ENCODE measurements at places on chromosomes 5 and 9. TPM values are rescaled to one million over a fixed set of nuclear protein-coding genes. Genes with fewer than 3 reads are reported as not detected.

DNA sequence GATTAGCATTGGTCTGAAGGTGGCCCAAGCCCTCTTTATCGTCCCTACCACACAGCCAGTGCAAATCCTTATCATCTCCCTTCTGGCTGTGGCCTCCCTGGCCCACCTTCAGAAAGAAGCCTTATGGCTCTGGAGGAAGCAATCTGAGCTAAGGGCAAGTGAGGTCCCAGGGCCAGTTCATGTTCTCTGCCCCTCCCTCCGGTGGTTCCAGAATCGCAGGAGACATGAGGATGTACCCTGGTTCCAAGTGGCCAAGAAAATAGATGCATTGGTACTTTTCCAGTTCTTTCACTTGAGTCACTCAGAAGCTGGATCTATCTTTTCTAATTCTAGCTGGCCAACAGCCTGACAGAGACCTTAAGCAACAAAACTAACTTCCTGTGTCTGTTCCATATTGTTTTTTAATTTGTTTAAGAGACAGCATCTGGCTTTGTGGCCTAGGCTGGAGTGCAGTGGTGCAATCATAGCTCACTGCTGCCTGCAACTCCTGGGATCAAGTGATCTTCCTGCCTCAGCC lies 60.7 kb downstream of the LHFPL2 start:
- H3K4me3 ChIP-seq: no peak overlapping the region
- peaks cover 10% of the 10 kb centered on the region for H3K4me1 ChIP-seq
- H3K27ac ChIP-seq: peak overlapping the region; percentile 3
- no peak for DNase-seq

DNA sequence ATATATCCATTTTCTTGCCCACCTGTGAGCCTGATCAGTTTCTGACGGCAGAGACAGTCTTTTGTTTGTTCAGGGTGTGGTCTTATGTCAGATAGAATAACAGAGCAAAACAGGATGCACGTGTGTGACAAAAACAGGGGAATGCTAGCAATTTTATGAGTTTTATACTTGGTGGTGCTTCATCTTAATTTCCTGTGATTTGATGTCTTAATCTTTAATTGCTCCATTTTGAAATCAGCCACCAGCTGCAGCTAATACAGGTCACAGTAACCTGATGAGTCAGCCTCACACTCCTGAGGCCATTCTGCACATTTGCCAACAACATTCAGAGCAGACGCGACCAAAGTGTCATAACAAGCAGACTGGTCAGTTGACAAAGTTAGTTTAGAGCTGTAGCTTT lies 42.3 kb upstream of the JMY start:
- H3K36me3 ChIP-seq: no peaks in the 10 kb centered on the region
- H3K4me1 ChIP-seq: no peaks in the 10 kb centered on the region
- no peak overlapping the region for H3K4me3 ChIP-seq
- no peaks in the 10 kb centered on the region for H3K27me3 ChIP-seq

GRCh38 chr9:120845255-120845654 lies 2.5 kb upstream of the PSMD5 start:
- DNase-seq: no peak
- H3K4me1 ChIP-seq: peaks cover 21% of the 10 kb centered on the region
- H3K4me3 ChIP-seq: no peak overlapping the region

The SLC22A4 gene
- total RNA-seq: not detected

- H3K4me3 ChIP-seq: no peak overlapping the region
- no peaks in the 10 kb centered on the region for H3K36me3 ChIP-seq
- H3K27ac ChIP-seq: no peak overlapping the region
- H3K27me3 ChIP-seq: no peaks in the 10 kb centered on the region
- no peaks in the 10 kb centered on the region for H3K4me1 ChIP-seq
- no peak for DNase-seq
Measured at GRCh38 chr5:103409013-103409670, 150.6 kb downstream of the MACIR start.

DNA sequence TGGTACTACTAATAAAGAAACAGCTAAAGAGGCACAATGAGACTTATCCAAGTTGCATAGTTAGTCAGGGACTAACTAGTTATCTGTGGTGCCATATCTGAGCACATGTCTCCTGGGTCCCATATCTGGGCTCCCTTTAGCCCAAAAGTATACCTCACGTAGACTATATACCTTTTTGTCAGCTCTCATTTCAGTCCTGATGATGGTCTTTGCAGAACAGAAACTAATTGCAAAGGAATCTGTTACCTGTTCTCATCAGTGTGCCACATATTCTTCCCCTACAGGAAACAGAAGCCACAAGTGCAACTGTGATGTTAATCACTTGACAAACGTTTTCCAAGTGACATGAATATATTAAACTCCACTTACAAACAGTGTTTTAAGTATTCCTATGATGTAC lies 395.2 kb downstream of the KIAA0825 start:
- no peaks in the 10 kb centered on the region for H3K36me3 ChIP-seq
- H3K4me1 ChIP-seq: no peaks in the 10 kb centered on the region
- DNase-seq: no peak
- H3K27me3 ChIP-seq: no peaks in the 10 kb centered on the region
- H3K27ac ChIP-seq: no peak overlapping the region

The EPB41L4B gene
- 27.5 TPM for total RNA-seq

The WDR38 gene
- not detected for total RNA-seq

DNA sequence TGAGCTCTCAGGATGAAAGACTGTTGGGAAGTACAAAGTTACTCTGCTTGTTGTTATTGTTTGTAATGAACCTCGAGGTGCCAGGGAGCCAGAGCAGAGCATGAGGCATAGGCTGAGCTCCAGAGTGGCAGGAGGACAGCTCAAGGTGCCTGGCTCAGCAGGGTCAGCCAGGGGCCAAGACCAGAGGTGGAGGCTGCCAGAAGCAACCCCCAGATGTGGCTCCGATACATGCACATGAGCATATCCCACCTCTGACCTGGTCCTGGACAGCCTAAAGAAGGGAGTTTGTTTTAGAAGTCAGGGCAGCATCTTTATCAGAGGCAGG lies 105.6 kb downstream of the PSD2 start:
- peaks cover 58% of the 10 kb centered on the region for H3K27me3 ChIP-seq
- no peak for DNase-seq
- peaks cover 22% of the 10 kb centered on the region for H3K4me1 ChIP-seq
- no peak overlapping the region for H3K4me3 ChIP-seq
- H3K36me3 ChIP-seq: no peaks in the 10 kb centered on the region
- H3K27ac ChIP-seq: no peak overlapping the region

DNA sequence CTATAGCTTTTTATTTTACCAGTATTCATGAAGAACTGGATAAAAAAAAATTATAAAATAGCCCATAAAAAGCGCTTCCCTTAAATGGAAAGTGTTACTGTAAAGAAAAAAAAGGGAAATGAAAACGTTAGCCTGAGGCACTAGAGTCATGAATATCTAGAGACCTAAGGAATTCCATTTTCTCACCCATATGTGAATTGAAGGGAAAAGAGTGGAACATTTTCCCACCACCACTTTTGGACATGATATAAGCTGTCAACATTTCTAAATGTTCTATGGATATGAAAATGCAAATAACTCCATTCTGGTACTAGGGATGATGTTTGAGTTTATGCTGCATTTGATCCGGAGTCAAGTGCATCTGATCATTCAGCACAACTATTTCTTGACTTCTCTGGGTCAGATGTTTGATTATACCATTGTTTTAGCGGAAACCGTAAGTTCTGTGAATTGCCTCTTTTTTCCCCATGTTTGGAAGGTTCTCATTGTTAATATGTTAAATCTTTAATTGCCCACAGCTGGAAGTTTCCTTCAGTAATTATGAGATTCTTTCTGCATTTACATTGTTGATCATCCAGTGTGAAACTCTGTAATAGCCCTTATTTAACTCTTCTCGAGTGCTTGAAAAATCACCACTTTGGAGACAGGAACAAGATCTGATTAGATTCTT lies 467.4 kb upstream of the SEMA6A start:
- no peak overlapping the region for H3K27ac ChIP-seq
- no peaks in the 10 kb centered on the region for H3K36me3 ChIP-seq
- DNase-seq: no peak

DNA sequence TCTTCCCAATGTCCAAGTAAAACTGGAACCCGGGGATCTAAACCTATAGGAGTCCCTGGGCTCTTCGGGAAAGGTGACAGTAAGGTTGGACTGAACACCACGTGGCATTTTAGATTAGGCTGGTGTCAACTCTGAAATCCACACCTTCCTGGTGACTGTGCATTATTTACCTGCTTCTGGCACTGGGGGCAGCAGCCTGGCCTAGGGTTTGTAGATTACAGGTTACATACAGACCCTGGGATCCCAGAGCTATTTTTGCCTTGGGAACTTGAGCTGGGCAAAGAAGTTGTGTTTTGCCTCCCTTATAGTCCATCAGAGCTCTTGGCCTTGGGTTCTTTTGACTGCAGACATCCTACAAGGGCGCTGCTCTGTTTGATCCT lies 173.2 kb downstream of the DAB2IP start:
- no peaks in the 10 kb centered on the region for H3K27me3 ChIP-seq
- H3K4me3 ChIP-seq: no peak overlapping the region
- H3K4me1 ChIP-seq: no peaks in the 10 kb centered on the region
- peak; percentile 46 for DNase-seq

- no peaks in the 10 kb centered on the region for H3K36me3 ChIP-seq
- DNase-seq: no peak
- H3K4me3 ChIP-seq: no peak overlapping the region
- peaks cover 3% of the 10 kb centered on the region for H3K4me1 ChIP-seq
- no peak overlapping the region for H3K27ac ChIP-seq
Measured at GRCh38 chr9:98173181-98173580, 19.3 kb downstream of the CORO2A start.

- DNase-seq: no peak
- H3K27me3 ChIP-seq: no peaks in the 10 kb centered on the region
- no peaks in the 10 kb centered on the region for H3K4me1 ChIP-seq
- no peak overlapping the region for H3K4me3 ChIP-seq
- no peak overlapping the region for H3K27ac ChIP-seq
- H3K36me3 ChIP-seq: no peaks in the 10 kb centered on the region
Measured at GRCh38 chr9:75903785-75904360, 13.4 kb downstream of the PCSK5 start.

The PTGDS gene
- total RNA-seq: 30.4 TPM

GRCh38 chr5:133325864-133326263 lies 274.1 kb downstream of the HSPA4 start:
- DNase-seq: no peak
- H3K27me3 ChIP-seq: no peaks in the 10 kb centered on the region
- H3K4me3 ChIP-seq: no peak overlapping the region
- H3K27ac ChIP-seq: no peak overlapping the region

The FOXD4 gene
- total RNA-seq: not detected

The NR4A3 gene
- 2.6 TPM for total RNA-seq

The CCDC152 gene
- 3.2 TPM for total RNA-seq

DNA sequence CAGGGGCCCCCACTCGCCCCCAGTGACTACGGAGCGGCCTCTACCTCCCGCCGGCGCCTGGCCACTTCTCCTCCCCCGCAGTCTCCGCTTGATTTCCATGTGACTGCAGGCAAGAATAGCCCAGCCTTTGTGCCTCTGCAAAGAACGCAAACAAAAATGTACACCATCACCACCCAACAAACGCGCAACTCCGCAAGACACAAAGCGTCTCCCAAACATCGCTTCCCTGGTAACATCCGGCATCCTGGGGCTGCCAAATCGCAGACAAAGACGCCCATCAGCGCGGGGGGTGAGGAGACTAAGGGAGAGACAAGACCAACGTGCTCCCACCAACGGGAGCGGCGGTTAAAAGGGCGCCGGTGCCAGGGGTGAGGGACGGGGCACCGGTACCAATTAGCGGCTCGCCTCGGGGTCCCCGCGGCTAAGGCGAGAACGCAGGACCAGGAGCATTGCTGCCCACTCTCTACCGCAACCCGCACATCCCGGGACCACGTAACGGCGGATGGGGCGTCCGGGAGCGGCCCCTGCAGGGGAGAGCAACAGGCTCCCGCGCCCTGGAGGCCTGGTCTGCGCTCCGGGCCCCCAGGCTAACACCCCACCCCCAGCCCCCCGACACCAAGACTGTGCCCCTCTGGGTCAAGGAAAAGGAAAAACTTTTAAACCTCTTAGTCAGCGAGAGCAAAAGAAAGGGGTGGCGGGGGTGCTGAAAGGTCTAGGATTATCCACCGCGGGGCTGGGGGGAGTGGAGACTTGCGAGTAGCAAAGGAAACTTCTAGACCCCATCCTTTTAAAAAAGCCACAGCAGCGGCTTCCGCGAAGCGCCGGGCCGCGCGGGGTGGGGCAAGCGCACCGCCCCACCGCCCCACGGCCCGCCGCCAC lies 885 bp downstream of the MPDZ start:
- peak overlapping the region; percentile 80 for H3K27ac ChIP-seq
- no peaks in the 10 kb centered on the region for H3K36me3 ChIP-seq
- H3K4me1 ChIP-seq: peaks cover 45% of the 10 kb centered on the region
- no peaks in the 10 kb centered on the region for H3K27me3 ChIP-seq
- DNase-seq: peak; percentile 80

The TMEFF1 gene
- not detected for total RNA-seq

The FBLL1 gene
- total RNA-seq: not detected

GRCh38 chr5:68161156-68161555 lies 54.4 kb upstream of the PIK3R1 start:
- H3K4me1 ChIP-seq: no peaks in the 10 kb centered on the region
- H3K27me3 ChIP-seq: no peaks in the 10 kb centered on the region
- no peak for DNase-seq
- H3K36me3 ChIP-seq: no peaks in the 10 kb centered on the region
- no peak overlapping the region for H3K27ac ChIP-seq
- H3K4me3 ChIP-seq: no peak overlapping the region

The KIAA1958 gene
- 19.4 TPM for total RNA-seq

GRCh38 chr9:135910216-135910615 lies 2.9 kb upstream of the CAMSAP1 start:
- H3K36me3 ChIP-seq: peaks cover 7% of the 10 kb centered on the region
- H3K27me3 ChIP-seq: no peaks in the 10 kb centered on the region
- no peak for DNase-seq
- H3K27ac ChIP-seq: no peak overlapping the region
